ENCODE measurements at places on chromosomes 13 and 19. TPM values are rescaled to one million over a fixed set of nuclear protein-coding genes. Genes with fewer than 3 reads are reported as not detected.

DNA sequence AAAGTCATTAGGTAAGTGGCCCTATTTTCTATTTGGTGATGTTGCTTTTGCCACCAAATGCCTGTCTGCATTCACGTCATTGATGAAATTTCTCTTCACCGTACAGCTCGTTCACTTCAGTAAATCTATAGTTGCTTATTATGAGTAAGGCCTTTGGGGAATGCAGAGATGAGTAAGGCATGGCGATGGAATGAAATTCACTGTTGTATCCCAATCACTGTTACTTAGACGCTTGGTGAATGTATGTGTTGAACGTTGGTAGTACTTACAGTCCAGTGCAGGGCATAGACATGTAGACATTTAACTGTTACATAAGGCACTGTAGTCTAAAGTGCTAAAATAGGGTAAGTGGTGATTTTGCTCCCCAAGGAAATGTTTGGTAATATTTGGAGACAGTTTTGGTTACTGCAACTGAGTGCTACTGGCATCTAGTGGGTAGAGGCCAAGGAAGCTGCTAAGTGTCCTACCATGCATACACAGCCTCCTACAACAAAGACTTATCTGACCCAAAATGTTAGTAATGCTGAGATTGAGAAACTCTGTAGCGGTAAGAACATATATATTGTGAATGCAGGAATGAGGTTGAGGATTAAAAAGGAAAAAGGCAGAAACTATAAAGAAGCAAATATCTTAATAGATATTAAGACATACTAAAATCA is 5.8 kb downstream of the AKAP11 start:
- no peak for DNase-seq

DNA sequence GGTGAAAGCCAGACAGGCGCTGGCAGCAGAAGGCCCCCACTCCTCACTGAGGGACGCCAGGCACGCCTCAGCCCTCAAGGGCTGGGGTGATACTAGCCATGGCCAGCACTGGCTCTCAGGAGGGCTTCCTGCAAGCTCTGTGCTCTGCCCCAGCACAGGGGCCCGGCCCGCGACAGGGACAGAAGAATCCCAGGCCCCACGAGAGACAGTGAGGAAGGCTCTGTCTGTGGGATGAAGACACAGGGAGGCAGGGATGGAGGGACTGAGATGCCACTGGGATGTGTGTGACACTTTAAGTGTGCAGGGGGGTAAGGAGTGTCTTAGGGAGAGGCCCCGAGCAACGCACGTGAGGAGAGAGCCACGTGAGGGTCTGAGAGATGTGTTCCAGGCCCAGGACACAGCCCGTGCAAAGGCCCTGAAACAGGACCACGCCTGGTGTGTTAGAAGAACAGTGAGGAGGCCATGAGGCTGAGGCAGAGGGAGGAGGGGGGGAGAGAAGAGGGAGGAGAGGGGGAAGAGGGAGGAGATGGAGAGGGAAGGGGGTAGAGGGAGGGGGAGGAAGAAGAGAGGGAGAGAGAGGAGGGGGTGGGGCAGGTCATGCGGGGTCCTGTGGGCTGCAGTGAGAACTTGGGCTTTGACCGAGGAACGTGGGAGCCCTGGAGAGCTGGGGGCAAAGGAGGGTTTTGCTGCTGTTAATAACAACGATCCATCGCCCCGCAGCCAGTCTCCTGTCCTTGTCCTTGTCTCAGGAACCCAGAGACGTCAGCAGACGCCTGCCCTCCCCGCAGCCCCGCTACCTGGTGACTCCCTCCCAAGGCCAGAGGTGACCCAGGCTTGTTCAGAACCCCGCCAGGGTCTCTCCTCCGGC is 7.2 kb downstream of the RPL36 start:
- DNase-seq = peak; percentile 77

- DNase-seq = no peak
These were observed 406.2 kb downstream of the SUCLA2 start for GRCh38 chr13:47594833-47595232.

DNA sequence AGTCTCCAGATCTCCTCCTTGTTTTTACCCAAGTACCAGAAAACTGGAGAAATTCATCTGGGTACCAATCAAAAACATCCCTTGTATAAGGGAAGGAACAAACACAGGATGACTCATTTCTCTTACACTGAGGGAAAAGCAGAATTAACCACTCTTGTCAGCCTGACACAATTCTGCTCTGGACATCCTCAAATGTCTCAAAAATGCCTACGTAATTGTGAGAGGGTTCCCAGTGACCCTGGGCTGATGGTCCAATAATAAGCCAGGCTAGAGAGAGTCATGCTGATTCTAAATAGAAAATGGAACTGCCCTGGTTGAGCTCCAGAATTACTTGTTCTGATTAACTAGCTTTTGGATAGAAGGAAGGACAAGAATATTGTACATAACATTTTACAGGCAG is 14.5 kb downstream of the ZNF708 start:
- no peak for DNase-seq

The MYH14 gene
- under 0.01 TPM for total RNA-seq

DNA sequence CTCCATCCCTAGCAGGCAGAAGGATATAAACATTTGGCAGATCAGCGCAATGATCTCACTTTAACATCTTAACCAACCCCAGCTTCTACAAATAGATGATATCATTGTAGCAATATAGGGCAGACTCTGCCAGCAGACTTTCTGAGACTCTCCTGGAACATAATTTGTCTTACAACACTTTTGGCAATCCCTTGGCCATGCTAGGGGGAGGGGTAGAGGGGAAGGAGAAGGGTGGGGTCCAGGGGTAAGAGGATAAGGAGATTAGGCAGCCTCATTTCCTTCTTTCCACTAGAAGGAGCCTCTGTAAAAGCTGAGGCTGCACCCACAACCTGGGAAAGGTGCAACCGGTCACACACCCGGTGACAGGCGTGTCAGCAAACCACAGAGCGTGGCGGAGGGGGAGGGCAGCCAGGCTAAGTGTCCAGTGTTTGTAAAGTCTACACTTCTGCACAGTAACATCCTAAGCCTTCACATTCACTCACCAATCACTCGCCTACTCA is 8.7 kb upstream of the UBAC2 start:
- peak; percentile 91 for DNase-seq

DNA sequence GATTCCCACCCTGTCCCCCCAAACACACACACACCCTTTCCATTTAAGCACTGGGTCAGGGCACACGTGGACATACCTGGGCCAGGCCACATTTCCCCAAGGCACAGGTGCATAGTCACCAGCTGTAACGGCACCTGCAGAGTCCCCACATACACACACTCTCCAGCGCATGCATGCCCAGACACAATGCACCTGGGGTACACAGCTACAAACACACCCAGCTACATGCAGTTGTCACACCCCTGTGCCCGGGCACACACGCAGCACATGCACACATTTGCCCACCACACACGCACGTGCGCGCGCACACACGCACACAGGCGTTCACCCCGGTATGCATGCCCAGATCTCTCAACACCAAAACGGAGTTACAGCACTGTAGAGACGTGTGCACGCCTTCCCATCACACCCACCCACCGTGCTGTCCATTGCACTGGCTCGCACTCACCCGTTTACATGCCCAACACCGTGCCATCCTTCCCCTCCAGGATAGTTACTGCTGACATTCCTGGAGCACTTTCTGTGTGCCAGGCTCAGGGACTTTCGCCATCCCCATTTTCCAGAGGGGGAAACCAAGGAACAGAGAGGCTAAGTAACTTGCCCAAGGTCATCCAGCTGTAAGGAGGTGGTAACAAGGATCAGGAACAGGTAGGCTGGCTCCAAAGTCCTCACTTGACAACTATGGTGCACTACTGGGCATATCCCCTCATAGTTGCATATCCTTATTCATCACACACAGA is 749 bp upstream of the SHANK1 start:
- peak; percentile 90 for DNase-seq

The ZNF14 gene
- 7.4 TPM for total RNA-seq

GRCh38 chr19:4638317-4638716 is 999 bp upstream of the TNFAIP8L1 start:
- DNase-seq = peak; percentile 60

DNA sequence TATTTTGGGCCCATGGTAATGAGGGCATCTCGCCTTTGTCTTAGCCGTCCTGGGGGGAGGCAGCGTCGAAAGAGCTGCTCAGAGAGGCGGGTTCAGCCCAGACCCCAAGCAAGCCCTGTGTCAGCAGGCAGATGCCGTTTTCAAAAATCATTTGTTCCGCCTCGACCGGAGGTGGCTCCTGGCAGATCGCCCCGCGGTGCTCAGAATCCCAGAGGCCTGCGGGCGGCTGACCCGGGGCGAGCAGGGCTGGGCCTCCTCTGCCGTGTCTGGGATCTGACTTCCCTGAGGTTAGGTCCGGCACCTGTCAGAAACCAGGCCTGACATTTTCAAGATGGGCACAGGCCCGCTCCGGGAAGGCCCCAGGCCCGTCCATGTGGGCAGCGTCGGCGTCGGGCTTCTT is 36.1 kb downstream of the CRTC1 start:
- peak; percentile 53 for DNase-seq

GRCh38 chr19:40613690-40614621 is 12.8 kb downstream of the LTBP4 start:
- DNase-seq = peak; percentile 99

GRCh38 chr13:73714522-73714921 is 419.7 kb downstream of the KLF12 start:
- no peak for DNase-seq

DNA sequence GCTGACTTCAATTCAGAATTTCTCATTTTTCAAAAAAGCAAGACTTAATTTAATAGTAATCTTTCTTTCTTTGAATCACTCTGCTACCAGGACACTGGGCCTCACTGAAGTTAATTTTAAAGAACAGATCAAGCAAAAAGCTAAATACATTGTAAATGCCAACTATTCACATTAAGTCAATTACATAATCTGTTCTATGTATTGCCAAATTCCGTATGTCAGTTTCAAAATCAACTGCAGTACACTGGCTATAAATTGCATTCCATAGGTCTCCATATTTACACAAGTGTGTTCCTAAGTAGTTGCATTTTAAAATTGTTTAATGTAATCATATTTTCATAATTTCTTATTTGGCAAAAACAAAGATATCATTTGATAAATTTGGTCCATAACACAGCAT is 10.1 kb downstream of the FOXO1 start:
- no peak for DNase-seq

DNA sequence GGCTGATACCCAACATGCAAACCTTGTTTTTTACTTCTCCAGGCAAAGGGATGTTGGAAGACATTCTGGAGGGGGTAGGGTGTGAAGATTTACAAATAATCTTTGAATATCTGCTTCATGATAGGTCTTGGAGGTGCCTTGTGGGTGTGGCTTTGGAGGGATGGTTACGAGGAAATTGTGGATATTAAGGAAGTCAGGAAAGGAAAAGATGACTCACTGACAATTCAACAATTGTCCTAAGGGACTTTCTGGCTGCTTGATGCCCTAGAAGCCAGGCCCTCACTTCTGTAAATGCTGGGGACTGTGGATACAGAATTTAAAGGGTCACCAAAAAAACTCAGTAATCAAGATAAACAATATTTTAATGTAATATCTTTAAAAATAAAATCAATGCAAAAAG is 37.4 kb upstream of the ZNF527 start:
- no peak for DNase-seq

DNA sequence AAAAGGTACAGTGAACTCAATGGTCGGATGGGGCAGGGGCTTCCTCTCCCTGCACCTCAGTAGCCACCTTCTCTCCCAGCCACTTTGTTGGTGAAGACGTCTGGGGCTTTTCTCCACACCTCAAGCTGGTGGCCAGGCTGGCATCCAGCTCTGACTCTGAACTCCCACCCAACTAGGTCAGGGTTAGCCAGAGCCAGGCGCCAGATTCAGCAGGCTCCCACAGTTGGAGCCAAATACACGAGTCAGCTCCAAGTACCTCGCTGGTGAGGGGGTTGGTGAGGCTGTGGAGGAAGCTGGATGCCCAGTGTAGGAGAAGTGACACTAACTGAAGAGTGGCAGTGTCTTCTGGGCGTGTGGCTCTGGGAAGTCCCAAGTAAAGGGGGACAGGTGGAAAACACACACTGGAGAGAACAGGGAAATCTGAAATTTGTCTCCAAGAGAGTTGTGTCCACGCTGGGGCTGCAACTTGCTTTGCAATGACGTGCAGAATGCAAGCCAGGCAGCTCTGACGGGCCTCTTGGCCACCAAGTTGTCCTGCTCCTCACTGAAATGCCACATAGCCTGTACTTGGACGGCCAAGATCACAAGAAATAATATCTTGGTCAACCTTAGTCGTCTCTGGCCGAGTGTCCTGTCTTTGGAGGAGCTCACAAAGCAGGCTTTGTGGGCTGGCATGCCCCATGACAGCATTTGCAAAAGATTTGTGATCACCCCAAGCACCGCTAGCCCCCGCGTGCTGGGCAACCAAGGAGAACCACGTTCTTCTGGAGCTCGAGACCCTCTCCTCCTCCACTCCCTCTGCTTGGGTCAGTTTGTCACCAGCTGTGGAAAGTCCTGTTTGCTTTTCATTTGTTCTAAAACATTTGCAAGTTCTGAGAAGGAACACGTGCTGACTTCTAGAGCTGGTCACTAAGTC is 18.1 kb downstream of the SLC7A1 start:
- no peak for DNase-seq

DNA sequence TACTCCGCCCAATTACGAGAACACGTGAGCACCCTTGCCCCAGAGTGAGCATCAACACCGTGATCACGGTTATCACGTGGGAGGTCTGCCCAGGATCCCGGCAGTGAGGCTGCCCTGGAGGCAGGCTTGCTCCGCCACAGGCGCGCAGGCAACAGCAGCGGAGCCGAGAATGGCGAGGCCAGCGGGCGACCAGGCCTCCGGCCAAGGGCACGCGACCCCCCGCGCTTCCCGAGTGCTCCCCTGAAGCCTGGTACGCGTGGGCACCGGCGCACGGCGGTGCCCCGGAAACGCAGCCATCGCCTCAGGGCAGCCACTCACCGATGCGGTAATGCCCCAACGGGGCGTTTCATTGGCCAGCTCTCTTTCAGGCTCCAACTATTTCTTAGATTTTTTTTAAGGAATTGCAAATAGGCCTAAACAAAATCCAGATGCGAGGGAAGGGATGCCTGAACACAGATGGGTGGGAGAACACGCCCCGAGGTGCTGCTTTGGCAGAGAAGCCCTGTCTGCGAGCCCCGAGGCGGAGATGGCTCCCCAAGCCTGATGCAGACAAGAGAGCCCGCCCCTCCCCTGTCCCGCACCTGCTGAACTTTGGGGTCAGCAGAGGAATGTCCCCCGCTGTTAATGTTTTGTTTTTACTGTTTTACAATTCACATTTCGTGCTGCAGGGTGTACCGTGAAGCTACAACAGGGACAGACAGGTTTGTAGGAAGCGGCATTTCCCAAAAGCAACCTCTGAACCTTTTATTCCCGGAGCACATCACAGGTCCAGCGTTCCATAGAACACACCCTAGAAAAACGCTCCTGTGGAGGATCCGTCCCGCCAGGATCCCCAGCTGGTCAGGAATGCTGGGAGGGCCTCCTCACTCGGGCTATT is 132.7 kb downstream of the ZDHHC20 start:
- peak; percentile 85 for DNase-seq
